Cardiac fibroblast (primary cell): ENCODE measurements at places on chromosomes 1 and 21.

DNA sequence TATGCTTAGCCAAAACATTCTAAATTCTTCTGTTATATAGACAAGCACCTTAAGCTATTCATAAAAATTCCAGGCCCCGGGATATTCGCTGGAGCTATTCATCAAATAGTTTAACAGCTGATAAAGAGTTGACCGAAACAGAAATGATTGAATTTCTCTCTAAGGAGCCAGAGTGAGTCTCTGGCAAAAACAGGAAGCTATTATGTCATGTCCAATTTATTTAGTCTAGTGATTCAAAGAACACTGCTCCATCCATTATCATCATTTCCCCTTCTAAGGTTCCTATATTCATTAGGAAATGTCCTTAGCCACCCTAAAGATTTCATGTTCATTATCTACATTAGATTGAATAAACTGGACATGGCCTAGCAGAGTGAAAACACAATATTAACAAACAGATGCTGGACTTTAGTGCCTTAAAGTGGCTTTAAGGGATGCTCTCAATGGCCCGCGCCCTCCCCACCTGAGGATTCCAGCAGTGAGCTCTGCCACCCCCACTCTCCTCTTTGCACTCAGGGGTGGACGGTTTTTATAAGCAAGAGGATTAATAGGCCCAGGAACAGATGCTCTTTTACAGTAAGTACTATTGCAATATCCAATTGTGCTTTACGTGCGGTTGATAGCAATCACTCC lies 122.1 kb upstream of the RGS1 start:
- DNase-seq, result peak; percentile 38

DNA sequence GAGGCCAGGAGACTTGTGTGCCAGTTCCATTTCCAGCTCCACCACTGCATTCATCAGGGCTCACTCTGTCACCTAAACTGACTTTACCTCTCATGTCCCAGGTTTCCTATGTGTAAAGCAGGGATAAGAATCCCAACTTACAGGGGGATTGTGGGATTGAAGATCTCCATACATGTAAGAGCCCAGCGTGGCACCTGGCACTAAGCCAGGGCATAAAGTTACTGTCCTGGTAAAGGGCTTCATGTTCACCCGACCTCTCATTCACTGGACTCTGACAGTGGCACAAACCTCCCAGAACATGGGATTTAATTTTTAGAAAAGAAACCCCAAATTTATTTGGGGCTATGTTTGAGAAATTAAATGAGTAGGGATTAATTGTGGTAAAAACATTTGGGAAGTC lies 8.9 kb upstream of the IGFN1 start:
- DNase-seq, result no peak

DNA sequence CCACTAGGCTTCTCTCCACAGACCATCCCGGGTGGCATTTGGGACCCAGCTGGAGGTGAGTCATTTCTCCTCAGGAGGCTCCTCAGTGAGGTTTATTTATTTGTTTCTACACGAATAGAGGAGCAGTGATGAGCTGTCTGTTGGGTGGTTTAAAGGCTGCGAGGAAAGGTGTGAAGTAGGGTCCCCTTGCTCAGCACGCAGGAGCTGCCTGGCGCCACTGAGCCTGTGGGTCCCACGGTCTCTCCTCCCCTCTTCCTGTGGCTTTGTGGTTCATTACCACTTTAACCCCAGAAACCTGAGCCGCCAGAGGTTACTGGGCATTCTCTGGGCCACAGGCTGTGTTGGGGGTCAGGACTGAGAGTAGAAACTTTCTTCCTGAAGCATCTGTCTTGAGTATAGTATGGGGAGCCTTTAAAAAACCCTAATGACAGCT lies 39.9 kb downstream of the IL6R start:
- no peak for DNase-seq

- no peak for DNase-seq
Observed at GRCh38 chr1:46399307-46399706, 5.2 kb downstream of the FAAH start.

DNA sequence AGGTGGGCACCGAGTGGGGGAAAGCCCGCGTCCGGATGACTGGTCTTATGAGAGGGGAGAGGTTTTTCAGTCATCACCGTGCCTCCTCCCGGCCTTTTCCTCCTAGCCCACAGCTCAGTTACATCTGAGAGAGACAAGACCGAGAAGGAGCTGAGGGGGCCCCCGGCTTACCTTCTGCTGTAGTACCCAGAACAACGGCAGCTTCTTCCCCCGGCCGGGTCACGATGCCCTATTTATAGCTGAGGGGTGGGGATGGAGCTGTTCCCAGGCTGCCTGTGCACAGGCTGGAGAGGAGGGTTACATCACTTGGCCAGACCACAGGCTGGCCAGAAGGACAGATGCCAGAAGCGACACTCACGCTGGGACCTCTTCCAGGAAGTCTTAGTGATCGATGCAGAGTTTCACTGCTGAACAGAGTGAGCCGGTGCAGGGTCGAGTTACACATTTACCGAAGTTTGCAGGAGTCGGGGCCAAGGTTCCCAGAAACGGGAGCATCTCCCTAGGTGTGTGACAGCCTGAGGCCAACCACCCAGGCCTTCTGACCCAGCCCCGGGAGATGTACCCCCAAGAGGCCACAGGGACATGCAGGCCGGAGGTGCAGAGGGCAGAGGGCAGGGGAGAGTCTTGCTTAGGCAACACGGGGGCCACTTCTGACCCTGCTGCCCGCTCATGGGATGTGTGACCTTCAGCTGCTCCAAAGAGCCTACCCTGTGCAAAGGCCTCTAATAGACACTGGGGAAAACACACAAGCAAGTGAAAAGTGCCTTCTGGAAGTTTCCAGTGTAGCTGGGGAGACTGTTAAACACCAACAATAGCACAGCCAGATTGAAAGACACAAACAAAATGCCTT lies at the start of gene AGT:
Gene AGT (minus strand): TSS at position 208 of the 850 bp plus-strand sequence. CDS start 3,299 bp downstream, outside the sequence.
- peak; percentile 69 for DNase-seq
